ENCODE measurements at places on chromosomes 5 and 9. TPM values are rescaled to one million over a fixed set of nuclear protein-coding genes. Genes with fewer than 3 reads are reported as not detected.

SPATA31A3 gene
- not detected for total RNA-seq

PRKACG gene
- total RNA-seq = not detected

CNTNAP3B gene
- 16.6 TPM for total RNA-seq

HMMR gene
- total RNA-seq = 26.7 TPM

LRRTM2 gene
- not detected for total RNA-seq

FGF10 gene
- total RNA-seq = not detected

LCN9 gene
- total RNA-seq = not detected

SKIC3 gene
- 18.4 TPM for total RNA-seq

RANBP6 gene
- total RNA-seq = 13.3 TPM

GKAP1 gene
- total RNA-seq = 5.8 TPM

FOXD4L4 gene
- total RNA-seq = not detected

RAD50 gene
- 27.6 TPM for total RNA-seq

KIF4B gene
- total RNA-seq = not detected

LCN1 gene
- not detected for total RNA-seq

IL33 gene
- total RNA-seq = 1.2 TPM

FBP2 gene
- not detected for total RNA-seq

CKMT2 gene
- not detected for total RNA-seq

GCNT4 gene
- 0.47 TPM for total RNA-seq

GPR151 gene
- not detected for total RNA-seq

WHRN gene
- 5.1 TPM for total RNA-seq

GABRG2 gene
- not detected for total RNA-seq

DMRT3 gene
- total RNA-seq = not detected

PCDHB9 gene
- not detected for total RNA-seq

GARIN3 gene
- total RNA-seq = not detected

NIPAL4 gene
- total RNA-seq = 9.9 TPM

RNF208 gene
- total RNA-seq = 1.8 TPM

GABBR2 gene
- total RNA-seq = 0.50 TPM

OR1Q1 gene
- not detected for total RNA-seq

ANKRD55 gene
- 0.03 TPM for total RNA-seq

PKD2L2 gene
- total RNA-seq = 0.03 TPM

ACOT12 gene
- not detected for total RNA-seq

FGD3 gene
- total RNA-seq = 0.17 TPM

TUT7 gene
- total RNA-seq = 9.8 TPM

IL13 gene
- total RNA-seq = not detected

CARTPT gene
- not detected for total RNA-seq

GARNL3 gene
- total RNA-seq = 2.3 TPM

IL31RA gene
- 2.0 TPM for total RNA-seq

ADAMTSL1 gene
- 0.07 TPM for total RNA-seq

PPP3R2 gene
- not detected for total RNA-seq
